ENCODE measurements at places on chromosomes 12 and 14.

DNA sequence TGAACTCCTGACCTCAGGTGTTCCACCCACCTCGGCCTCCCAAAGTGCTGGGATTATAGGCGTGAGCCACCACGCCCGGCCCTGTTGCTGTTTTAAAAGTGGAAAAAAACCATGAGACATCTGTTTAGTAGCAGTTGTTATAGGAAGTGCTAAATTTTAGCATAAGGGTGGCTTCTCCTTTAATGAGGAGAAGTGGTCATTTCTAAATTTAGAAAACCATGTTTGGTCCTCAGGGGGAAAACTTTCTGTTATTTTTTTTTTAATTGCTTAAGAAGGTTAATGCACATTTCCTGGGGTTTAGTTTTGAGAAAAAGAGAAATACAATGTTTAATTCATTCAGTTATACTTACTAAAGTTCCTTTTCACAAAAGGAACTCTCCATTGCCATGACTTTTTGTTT is 102.1 kb downstream of the MYRFL start:
- DNase-seq = no peak

DNA sequence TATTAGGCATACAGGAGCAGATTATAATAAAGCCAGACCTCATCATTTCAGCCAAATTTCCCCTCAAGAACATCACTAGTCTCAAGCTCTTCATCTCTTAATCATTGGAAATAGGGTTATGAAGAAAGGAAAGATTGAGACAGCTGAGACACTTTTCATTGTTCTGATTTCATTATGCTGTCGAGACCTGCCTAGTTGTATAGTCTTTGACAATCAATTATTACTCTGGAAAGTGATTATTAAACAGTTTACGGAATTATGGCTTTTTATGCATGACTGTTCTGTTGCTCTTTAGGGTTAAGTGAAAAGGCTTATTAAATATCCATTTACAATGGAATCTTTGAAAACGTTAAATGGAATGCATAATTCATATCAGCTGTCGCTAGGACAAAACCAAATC is 48.3 kb downstream of the TTC6 start:
- DNase-seq = no peak

- no peak for DNase-seq
Measured at GRCh38 chr12:60926256-60926655, 1330.4 kb downstream of the SLC16A7 start.

- no peak for DNase-seq
Measured at GRCh38 chr12:74959657-74960056, 250.0 kb downstream of the KCNC2 start.

- no peak for DNase-seq
Measured at GRCh38 chr12:5052348-5052747, 8.7 kb downstream of the KCNA5 start.

- no peak for DNase-seq
Measured at GRCh38 chr14:25803386-25804018, 753.6 kb upstream of the STXBP6 start.

Data from T-helper 9 cell (primary cell).